ENCODE measurements at places on chromosomes 1 and 21.

- peak; percentile 36 for DNase-seq
Measured at GRCh38 chr1:204188959-204189639, 7.2 kb downstream of the KISS1 start.

DNA sequence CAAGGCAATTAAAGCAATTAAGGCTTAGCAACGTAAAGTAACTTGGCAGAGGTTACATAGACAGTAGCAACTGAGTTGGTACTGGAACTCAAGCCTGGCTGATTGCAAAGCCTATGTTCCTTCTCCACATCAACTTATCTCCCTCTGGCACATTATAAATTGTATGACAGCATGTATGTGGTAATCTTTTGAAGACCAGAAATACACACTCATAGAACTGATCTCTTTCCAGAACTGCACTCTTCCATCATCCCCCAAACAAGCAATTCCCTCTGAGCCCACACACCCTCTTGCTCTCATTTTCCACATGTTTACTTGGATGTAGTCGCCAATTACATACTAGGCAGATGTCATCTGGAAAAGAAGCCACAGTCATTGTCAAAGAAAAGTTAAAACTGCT is 502.2 kb downstream of the PLPP3 start:
- no peak for DNase-seq

DNA sequence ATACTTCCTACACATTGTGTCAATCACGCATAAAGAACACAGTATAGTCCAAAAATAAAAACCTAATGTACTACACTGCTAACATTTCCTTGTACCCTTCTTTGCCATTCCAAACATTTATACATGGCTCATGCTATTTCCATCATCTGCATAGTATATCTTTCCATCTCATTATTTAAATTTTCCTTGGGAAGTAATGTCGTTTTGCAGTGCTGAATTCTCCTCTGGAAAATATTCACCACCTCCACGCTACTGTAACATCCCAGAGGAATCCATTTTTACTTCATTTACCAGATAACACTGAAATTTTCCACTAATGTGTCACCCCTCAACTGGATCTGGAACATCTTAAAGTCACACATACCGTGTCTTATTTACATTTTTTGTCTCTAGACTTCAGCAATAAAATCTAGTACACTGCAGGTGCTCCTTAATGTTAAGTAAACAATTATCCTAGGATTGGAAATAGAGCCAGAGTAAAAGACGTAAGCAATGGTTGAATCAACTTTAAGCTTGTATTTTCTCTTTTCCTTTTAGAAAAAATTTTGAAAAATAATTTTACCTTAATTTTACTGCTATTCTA is 881.0 kb downstream of the AMY1C start:
- no peak for DNase-seq

DNA sequence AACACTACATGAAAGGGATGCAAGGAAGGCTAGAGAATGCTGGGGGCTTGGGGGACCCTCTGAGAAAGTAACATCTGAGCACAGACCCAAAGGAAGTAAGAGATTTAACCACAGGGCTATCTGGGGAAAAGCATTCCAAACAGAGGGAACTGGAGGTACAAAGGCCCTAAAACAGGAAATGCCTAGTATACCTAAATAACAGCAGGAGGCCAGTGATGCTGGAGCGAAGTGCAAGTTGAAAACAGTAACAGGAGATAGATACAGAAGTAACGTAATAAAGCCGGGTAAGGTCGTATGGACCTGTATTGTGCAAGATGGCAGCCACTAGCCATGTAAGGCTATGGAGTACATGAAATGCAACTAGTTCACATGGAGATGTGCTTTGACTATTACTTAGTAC is 52.1 kb downstream of the CD34 start:
- no peak for DNase-seq

GRCh38 chr21:25569084-25569483 is 38.2 kb downstream of the MRPL39 start:
- DNase-seq = no peak

DNA sequence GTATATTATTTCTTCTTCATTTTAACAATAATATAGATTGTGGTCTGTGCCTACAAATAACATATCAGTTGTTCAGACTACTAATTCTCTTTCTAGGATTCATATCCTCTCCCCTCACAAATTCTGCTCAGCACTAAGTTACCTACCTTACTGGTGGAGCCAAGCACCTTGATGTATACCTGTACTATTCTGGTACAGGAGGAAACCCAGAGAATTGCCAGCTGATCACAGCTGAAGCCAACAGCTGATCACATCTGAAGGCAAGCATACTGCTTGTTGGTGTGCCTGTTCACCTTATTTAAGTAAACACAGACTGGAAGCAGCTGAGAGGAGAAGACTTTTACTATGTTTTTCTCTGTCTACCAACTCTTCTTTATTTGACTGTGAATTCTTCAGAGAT is 101.8 kb downstream of the PBX1 start:
- no peak for DNase-seq

DNA sequence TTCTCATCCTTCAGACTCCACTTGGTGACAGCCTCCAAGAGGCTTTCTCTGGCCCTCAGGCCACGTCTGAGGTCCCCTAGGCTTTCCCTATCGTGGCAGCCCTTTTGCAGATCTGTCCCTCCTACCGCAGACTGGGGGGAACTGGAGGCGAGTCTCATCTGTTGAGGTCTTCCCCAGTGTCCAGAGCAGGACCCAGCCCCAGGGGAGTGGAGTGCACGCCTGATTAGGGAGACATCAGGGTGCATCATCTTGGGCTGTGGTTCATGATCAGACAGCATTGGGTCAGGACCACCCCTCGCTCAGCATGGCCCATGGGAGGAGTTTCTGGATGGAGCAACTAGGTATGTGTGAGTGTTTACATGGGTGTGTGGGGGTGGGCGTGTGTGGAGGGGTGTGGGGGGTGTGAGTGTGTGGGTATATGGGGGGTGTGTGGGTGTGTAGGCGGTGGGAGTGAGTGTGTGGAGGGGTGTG is 8.5 kb upstream of the MATN1 start:
- DNase-seq = no peak

Measured in nucleus accumbens (tissue), 56 donors.